ENCODE measurements at places on chromosomes 16 and 17. TPM values are rescaled to one million over a fixed set of nuclear protein-coding genes. Genes with fewer than 3 reads are reported as not detected.

DNA sequence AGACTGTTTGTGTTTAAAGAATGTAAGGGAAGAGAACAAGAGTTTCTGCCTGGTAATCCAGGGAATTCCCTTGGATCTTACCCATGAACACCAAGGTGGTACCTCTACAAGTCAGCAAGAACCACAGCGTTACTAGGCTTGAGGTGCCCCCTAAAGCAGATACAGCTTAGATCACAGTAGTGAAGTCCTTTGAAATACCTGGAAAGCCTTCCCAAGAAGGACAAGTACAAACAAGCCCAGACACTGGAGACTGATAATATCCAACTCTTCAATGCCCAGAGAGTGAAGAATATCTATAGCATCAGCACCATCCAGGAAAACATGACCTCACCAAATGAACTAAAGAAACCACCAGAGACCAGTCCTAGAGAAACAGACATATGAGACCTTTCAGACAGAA is 3.8 kb upstream of the APPBP2 start:
- DNase-seq, result no peak

MARCHF10 gene
- not detected for total RNA-seq

GRCh38 chr16:13982451-13982850 is 62.5 kb downstream of the ERCC4 start:
- DNase-seq, result no peak

DNA sequence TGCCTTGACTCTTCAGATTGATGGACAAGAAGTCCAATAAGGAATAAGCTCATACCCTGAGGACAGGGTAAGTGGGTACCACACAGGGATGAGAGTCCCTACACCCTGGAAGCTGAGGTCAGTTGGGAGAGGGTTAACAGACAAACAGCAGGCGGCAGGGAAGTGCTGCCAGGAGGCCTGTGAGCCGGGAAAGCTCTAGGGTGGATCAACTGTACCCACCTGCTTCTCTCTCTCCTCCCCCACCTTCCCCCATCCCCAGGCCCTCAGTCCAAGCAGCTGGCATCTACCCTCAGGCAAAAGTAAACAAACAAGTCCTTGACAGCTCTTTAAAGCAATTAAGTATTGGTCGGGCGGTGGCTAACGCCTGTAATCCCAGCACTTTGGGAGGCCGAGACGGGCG is 20.7 kb upstream of the MYLK3 start:
- no peak for DNase-seq

- no peak for DNase-seq
Measured at GRCh38 chr17:79090443-79091225, 16.0 kb downstream of the ENGASE start.

PRSS33 gene
- not detected for total RNA-seq

- no peak for DNase-seq
Measured at GRCh38 chr16:70611224-70611598, 35.1 kb upstream of the IL34 start.

Data from aorta (tissue), 5 donors.